ENCODE measurements at places on chromosomes 4 and X.

- DNase-seq, result no peak
Measured at GRCh38 chrX:9315086-9315485, 149.8 kb upstream of the TBL1X start.

- DNase-seq, result no peak
Measured at GRCh38 chrX:124594017-124594651, 247.8 kb downstream of the SH2D1A start.

DNA sequence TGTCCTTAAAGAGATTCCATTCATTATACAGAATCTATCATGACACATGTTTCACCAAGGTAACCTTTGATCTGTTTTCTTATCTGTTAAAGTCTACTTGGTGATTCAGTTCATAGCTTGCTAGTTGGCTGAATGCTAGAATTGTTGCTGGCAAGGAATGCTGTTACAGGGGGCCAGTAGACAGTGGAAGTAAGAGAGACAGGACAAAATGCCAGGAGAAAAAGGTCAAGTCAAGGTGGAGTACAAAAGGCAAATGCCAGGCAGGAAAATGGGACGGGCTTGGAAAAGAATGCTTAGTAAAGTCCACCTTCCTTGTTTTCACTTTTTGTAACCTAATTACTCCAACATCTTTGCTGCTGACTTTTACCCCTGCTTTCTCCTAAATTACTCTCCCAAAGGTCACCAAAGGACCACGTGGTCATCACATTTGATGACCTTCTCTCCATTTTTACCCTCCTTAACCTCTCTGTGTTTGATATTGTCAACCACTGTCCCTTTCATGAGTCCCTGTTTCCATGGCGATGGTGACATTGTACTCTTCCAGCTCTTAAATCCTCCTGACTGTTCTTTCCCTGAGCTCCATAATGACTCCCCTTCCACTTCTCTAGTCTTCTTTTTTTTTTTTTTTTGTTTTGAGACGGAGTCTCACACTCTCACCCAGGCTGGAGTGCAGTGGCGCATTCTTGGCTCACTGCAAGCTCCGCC is 24.5 kb upstream of the TAPT1 start:
- no peak for DNase-seq

DNA sequence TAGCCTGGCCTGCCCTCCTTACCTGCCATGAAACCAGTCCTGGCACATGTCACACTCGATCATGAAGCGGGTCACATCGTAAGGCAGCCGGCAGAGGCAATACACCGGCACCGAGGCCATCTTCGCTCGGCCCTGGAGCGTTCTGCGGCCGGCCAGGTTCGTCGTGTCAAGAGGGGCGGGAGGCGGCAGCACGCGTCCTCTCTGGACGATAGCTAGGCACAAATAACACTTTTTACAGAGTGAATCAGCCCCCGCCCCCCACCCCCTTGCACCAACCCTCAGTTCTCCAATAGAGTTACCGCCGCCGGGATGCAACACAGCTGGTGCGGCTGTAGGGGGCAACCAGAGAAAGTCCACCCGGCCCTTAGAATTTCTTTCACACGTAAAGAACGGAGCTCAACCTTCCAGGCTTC is 1.7 kb downstream of the PHF8 start:
- peak; percentile 51 for DNase-seq

DNA sequence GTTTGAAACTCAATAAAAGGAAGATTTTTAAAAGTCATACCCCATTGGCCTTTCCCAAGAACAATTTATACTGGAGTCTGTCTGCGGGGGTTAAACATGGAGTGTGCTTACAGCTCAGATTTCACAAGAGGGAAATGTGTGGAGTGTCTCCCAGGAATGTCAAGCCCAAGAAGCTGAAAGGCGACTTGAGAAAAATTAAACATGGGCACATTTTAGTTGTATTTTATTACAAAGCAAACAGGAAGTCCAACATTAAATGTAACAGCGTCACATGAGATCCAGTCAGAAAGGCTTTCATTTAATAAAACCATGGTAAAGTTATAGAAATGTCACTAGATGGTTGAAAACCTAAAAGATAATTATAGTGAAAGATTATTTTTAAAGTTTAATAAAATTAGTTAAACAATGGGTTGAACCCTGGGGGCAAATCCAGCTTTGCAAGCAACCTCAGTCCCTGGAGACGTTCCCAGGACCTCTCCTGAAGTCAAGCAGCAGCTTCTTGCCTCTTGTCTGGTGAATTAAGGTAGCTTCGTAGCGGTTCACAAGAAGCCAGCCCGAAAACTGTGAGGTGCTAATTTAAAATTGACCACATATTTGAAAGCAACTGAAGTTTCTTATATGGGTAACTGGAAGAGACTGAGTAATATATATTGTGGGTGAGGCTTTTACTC is 168.4 kb upstream of the EDNRA start:
- no peak for DNase-seq

- DNase-seq, result no peak
Measured at GRCh38 chr4:187064033-187064432, 340.4 kb upstream of the FAT1 start.

- no peak for DNase-seq
Measured at GRCh38 chr4:133156096-133156495, 7.0 kb downstream of the PCDH10 start.

DNA sequence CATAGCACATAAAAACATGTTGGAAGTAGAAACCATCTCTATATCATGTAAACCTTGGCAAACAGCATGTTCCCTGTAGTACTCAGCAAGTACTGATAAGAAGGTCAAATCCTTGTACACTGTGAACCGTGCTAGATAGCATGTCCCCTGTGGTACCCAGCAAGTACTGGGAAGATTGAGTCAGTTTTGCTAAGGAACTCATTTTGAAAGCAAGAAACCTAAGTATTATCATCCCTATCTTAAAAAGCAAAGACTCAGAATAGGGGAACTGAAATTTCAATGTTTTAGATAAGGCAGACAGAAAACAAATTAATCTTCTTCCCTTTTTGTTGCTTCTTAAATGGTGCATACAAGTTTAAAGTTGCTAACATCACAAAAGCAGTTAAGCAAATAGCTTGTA is 180.2 kb downstream of the RBM46 start:
- no peak for DNase-seq

GRCh38 chrX:45850197-45850774 is 649.6 kb upstream of the DIPK2B start:
- no peak for DNase-seq

- no peak for DNase-seq
Measured at GRCh38 chr4:87209182-87209581, 11.2 kb downstream of the KLHL8 start.

- no peak for DNase-seq
Measured at GRCh38 chrX:70477734-70478075, 33.1 kb downstream of the DLG3 start.

- no peak for DNase-seq
Measured at GRCh38 chr4:54107951-54108748, 8.2 kb downstream of the GSX2 start.

DNA sequence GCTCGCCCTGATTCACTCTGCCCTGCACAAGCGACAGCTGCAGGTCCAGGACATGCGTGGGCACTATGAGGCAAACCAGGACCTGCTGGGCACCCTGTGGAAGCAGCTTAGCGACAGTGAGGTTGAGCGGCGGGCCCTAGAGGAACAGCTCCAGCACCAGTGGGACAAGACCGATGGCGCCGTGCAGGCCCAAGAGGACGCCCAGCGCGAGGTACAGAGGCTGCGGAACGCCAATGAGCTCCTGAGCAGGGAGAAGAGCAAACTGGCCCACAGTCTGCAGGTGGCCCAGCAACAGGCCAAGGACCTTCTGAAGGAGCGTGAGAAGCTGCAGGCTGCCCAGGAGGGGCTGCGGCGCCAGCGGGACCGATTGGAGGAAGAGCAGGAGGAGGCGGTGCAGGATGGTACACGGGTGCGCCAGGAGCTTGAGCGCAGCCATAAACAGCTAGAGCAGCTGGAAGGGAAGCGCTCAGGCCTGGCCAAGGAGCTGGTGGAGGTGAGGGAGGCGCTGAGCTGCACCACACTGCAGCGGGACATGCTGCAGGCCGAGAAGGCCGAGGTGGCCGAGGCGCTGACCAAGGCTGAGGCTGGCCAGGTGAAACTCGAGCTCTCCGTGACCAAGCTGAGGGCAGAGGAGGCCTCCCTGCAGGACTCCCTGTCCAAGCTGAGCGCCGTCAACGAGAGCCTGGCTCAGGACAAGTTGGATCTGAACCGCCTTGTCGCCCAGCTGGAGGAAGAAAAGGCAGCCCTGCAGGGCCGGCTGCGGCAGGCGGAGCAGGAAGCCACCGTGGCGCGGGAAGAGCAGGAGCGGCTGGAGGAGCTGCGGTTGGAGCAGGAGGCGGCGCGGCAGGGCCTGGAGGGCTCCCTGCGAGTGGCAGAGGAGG is 12.8 kb downstream of the SMIM10L2A start:
- DNase-seq, result no peak

GRCh38 chr4:94032754-94033153 is 174.9 kb upstream of the SMARCAD1 start:
- no peak for DNase-seq

DNA sequence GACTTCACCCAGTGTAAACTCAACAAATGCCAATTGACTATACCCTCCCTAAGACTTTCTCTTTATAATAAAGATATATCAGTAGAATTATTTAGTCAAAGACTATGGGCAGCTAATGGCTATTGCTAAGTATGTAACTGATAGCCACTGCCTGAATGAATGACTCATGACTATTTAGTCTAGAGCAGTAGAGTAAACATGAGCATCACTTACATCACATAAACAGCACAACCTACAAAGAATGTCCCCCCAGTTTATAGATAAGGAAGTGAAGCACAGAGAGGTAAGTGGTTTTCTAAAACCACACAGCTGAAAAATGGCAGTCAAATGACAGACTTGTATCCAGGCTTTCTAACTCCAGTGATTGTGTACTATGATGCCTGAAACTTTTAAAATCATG is 507.0 kb downstream of the PPARGC1A start:
- no peak for DNase-seq

DNA sequence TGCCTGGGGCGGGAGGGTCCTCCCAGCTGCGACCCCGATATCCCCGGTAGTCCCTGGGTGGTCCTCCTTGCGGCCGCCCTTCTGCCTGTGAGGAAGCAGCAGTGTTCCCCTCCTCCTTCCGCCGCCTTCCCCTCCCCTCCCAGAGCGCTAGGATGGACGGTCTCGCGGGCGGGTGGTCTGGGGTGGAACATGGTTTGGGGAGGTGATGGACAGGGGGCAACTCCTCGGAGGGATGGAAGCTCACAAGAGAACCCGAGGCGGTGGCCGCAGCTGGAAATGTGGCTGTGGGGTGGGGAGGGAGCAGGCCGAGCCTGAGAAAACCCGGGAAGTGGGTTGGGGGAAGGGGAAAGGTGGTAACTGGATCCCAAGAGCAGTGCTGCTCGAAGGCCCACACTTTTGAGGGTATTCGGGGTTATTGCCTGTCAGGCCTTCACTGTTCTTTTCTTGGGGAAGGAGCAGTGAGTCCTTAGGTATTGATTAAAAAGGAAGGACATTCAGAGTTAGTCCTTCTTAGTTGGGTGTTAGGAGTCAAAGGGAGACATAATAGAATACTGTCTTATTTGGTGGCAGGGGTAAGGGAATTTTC is 581 bp downstream of the UBE2K start:
- no peak for DNase-seq

- DNase-seq, result no peak
Measured at GRCh38 chr4:48976041-48976440, 10.0 kb upstream of the CWH43 start.

GRCh38 chrX:100085846-100086245 is 324.2 kb downstream of the PCDH19 start:
- no peak for DNase-seq

DNA sequence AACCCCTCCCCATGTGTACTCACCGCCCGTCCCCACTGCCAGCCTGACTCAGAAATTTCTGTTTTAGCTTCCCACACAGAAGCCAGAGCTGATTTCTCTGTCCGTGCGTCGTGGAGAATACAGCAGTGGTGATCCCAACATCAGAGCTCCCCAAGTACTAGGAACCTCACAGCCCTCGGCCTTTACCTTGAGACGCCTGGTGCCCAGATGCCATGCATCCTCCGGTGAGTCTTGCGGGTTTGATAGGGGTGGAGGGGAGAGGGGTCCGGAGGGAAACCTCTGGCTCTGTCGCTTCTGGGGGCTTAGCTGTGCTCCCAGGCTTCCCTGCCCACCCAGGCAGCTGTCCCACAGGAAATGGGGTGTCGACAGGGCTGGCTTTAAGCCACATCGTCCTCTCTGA is 2.1 kb downstream of the LOC101059915 start:
- DNase-seq, result no peak

DNA sequence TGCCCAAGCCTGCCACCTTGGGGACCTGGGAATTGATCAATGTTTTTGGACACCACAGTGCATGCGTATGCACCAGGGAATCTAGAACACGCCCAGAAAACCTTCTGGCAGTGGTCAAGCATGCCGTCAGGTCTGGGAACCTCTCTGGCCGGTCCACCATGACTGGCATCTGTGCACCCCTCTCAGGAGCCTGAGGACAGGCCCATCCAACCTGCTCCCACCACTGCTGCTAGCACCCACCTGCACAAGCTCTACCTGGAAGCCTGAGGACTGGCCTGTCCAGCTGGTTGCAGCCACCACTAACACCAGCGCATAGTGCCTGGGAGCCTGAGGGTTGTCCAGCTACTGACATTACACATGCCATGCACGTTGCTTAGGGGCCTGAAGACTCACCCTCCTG is 162.1 kb upstream of the GALNTL6 start:
- no peak for DNase-seq

DNA sequence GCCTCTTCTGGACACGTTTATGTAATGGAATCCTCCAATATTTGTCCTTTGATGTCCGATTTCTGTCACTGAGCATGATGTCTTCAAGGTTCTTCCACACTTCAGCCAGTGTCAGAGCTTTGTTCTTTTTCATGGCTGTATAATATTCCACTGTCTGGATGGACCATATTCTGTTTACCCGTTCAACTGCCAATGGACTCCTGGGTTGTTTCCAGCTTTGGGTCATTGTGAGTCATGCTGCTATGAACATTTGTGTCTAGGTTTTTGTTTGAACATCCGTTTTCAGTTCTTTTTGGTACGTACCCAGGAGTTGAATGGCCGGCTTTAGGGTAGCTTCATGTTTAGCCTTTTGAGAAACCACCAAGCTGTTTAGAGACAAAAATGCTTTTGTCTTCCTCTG is 93.2 kb downstream of the SHOX start:
- no peak for DNase-seq

GRCh38 chrX:1576201-1576992 is 15.0 kb upstream of the AKAP17A start:
- DNase-seq, result no peak

GRCh38 chrX:123731987-123732669 is 724 bp downstream of the THOC2 start:
- no peak for DNase-seq

DNA sequence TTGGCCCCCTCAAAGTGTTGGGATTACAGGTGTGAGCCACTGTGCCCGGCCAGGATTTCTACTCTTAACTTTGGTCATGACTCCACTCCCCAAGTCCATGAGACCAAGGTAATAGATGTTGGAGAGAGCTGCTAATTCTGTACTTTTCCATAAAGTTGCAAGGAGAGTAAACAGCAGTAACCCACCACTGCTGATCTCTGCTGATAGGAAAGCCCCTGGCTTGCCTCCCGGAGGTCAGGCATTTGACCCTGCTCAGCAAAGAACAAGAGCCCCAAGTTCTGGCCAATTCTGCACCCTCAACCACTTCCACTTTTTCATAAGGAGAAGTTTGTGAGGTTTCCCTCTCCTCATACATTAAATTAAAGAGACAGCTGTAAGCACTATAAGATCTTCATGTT is 143.0 kb downstream of the RASL11B start:
- DNase-seq, result no peak

GRCh38 chr4:110626532-110627153 is 3.8 kb upstream of the PITX2 start:
- DNase-seq, result no peak

Data from CD4-positive, alpha-beta T cell treated with Interleukin-15 for 1 hour (primary cell).